HS-27A (cell line): ENCODE measurements at places on chromosomes 4 and X.
A peak's percentile ranks its signal among the peaks of the same experiment; 100 is the strongest.

GRCh38 chr4:8050555-8051206 is 107.9 kb downstream of the ABLIM2 start:
- no peak for DNase-seq

GRCh38 chrX:1788300-1788911 is 173.5 kb downstream of the ASMT start:
- DNase-seq, result no peak

GRCh38 chrX:82676386-82676785 is 831.7 kb upstream of the POU3F4 start:
- no peak for DNase-seq

DNA sequence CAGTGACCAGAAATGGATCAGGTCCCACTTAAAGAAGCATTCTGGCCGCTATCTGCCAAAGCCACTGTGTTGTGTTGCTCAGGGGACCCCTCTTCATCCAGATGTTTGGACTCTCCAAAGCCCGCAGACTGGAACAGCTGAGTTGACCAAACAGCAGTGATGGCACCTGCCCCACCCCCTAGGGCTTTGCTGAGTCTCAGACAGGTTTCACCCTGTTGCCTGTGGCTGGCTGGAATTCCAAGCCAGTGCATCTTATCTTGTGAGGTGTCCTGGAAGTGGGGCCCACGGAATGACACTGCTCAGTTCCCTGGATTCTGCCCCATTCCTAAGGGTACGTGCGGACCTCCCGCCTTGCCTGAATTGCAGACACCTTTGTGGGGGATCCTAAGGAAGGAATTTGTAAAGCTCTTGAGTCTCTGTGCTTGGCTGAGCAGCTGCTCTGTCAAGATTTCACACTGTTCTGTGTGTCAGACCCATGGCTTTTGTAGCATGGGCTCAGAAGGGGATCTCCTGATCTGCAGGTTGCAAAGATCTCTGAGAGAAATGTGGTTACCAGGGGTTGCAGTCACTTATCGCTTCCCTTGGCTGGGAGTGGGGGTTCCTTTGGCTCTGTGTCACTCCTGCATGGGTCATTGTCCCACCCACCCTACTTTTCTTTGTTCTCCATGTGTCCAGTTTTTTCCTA is 1707.9 kb upstream of the PCDH10 start:
- DNase-seq, result no peak

DNA sequence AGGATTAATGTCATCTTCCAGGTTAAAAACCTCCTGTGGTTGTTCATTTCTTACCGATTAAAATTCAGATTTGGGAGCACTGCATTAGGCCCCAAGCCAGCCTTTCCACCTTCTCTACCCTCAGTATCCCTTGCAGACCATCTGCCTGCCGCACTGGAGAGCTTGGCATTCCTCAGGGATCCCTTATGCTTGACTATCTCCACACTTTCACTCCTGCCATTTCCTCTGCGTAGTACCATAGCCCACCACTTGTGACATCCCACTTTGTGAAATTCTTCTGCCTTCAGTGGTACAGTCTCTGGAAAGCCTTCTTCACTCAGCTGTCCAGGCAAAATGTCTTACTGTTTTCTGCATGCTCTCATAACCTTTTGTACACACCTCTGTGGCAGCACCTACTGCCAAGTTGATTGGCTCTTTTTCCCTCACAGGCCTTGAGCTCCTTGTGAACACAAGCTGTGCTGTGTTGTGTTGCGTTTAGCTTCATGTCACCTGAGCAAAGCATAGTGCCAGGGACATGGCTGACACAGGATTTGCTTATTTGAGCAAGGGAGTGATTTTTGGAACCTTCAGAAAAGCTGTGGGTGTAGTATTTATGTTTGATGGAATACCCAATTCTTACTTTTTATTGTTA is 156.4 kb downstream of the ARX start:
- DNase-seq, result no peak

GRCh38 chrX:48631376-48632090 is 34.2 kb downstream of the WDR13 start:
- DNase-seq, result peak; percentile 69

GRCh38 chrX:22345884-22346283 is 73.2 kb downstream of the CBLL2 start:
- no peak for DNase-seq

DNA sequence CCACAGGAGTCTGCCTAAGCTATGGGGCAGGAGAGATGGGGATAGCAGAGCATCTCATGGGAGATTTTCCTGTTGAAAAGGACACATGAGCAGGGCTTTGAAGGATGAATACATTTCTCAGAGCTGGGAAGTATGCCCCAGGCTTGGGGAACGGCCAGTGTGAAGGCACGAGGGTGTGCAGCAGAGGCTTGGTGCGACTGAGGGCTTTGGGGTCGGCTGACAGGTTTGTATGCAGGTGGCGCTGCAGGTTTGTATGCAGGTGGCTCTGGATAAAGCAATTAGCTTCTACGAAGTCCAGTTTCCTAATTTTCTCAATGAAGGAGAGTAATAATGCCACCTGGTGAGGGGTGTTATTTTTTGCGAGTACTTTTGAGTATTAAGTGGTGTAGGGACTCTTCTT is 6.8 kb upstream of the KIAA0232 start:
- no peak for DNase-seq

GRCh38 chr4:4439782-4440181 is 52.9 kb downstream of the NSG1 start:
- DNase-seq, result no peak

DNA sequence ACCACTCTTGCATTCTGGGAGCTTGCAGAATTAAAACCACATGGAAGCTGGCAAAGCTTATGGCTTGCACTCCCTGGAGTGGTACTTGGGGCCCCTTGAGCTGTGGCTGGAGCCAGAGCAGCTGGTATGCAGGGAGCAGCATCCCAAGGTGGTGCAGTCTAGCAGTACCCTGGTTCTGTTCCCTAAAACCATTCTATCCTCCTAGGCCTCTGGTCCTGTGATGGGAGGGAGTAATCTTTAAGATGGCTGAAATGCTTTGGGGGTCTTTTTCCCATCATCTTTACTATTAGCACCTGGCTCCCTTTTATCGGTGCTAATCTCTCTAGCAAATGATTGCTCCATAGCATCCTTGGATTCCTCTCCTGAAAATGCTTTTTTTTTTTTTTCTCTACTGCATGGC is 56.1 kb downstream of the MAGEB17 start:
- DNase-seq, result no peak

DNA sequence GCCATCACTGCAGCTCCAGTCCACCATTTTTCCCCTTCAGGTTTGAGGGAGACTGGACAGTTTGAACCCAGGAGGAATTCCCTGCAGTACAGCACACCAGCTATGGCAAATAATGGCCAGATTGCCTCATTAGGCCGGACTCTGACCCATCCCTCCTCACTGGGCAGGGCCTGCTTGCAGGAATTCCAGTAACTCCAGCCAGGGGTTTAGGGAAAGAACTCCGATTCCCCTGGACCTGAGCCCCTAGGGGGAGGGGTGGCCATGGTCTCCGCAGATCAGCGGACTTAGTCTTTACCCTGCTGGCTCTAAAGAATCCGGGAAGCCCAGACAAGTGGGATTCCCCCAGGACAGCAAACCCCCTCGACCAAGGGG is 342.8 kb downstream of the DMD start:
- no peak for DNase-seq

DNA sequence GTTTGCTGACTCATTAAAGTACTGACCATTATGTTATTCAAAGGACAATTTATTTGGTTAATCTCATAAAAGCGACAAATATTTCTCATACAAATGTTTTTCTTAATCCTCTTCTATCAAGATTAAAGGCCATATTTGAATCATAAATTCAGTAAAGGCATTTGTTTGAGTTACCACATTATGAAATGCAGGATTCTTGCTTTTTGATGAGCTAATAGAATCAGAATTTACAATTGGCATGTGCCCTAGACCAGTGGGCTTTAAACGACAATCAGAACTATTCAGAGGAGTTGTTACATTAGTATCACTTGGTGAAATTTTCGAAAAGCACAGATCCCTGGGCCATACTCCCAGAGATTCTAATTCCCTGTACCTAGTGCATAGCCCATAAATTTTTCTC is 55.3 kb downstream of the KLHL4 start:
- no peak for DNase-seq

DNA sequence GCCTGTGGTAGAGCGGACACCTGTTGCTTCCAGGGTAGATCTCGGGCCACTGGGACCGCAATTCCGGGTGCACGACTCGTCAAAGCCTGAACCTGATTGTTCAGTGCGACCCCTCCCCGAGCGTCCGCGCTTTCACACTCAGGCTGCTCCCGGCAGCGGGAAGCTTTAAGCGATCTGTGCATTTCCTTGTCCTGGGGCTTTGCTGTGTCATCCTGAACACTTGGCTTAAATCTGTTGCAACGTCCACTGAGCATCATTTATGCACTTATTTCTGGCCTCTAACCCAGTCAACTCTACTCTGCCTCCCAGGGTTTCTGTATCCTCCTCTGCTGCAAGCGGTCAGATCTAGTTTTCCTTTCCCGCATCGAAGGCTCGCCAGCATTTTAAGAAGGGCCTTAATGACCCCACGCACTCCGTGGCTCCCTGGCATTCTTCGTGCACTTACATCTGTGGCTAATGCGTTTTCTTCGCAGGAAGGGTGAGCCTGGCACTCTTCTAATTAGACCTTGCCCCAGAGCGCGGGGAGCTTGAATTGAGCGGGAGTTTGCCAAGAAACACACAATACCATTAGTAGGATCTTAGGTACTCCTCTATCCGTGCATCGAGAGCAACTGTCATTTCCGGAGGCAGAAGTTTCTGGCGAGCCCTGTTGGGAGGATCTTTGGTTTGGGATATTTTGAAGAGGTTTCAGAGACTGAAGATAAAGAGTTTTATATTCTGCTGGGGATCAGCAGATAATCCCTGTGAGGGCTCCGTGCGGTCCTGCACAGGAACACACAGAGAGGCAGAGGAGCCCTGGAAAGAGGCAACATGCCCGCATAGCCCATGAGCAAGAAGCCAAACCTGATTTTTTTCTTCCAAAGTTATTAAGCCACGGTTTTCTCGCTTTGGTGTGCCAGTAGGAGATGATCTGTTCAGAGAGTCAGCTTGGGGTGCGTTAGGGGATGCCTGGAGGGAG is 654 bp upstream of the DDIT4L start:
- no peak for DNase-seq

- DNase-seq, result no peak
Observed at GRCh38 chrX:14235004-14235403, 205.3 kb upstream of the GEMIN8 start.

DNA sequence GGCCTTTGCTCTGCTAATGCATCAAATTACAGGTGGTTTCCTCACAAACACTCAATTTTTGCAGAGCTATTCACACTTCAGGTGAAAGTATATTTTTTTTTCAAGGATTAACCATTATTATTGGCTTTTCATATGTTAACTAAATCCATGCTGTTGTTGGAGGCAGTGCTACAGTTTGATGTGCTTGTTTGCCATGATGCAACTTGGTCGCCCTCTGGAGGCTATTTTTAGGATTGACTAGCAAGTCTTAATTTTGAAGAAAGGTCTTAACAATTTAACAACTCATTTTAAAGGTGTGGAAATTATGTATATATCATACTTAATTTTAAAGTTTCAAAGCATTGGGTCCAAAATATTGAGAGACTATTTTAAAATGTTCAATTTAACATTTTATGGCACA is 168.8 kb upstream of the FAM47A start:
- no peak for DNase-seq

DNA sequence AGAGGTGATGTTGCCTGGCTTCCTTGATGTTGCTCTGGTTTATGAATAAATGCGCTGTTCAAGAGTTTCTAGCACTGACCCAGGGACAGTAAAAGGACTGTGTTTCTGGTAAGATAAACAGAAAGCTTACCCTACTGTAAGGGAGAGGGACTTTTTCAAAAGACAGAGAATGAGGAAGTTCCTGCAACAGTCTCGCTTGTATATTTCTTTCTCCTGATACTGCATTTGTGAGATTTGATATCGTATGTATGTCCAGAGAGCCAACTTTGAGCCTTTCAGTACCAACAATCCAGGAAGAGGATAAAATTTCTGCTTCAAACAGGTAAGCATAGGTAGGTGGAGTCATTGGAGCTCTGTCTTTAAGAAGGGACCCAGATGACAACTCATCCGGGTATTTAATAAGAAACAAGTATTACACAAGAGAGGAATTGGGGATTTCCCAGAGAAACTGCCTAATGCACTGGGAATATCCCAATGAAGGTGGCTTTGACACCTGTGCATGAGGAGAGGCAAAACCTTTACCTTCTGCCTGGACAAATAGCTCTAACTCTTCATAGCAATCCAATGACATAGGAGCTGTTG is 773 bp downstream of the DAPP1 start:
- no peak for DNase-seq

DNA sequence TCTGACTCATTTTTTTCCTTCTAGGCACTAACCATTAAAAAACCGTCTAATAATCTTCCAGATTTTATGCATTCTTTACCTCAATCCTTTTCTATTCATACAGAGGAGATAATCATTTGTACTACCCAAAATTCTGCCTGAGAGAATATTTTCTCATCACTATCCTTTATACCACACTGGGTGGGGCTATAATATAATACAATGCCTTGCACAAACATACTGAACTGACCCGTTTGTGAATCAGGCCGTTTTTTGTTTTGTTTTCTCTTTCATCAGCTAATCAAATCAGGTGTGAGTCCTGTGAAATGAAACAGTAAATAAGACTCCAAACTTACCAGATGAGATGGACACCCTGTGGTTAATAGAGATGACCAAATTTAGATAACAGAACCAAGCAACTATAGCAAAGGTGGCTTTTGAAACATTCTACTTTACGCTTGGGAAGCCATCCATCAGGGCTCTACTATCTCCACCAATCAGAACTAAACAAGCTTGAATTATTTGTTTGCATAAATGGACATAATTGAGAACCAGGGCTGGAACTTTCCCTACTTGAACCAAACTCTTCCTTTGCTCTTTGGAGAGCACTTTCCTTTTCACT is 573.0 kb downstream of the GABRG1 start:
- no peak for DNase-seq

- DNase-seq, result no peak
Observed at GRCh38 chr4:135316266-135316779, 1114.7 kb upstream of the PABPC4L start.

- DNase-seq, result no peak
Observed at GRCh38 chrX:144006811-144007210, 122.9 kb downstream of the UBE2NL start.

- DNase-seq, result no peak
Observed at GRCh38 chrX:17744896-17745523, 7.7 kb downstream of the SCML1 start.

- no peak for DNase-seq
Observed at GRCh38 chr4:152175586-152175985, 360.3 kb downstream of the FBXW7 start.

- DNase-seq, result peak; percentile 15
Observed at GRCh38 chrX:154840856-154841255, 6.4 kb upstream of the SMIM9 start.

- no peak for DNase-seq
Observed at GRCh38 chrX:11632732-11633131, 33.0 kb downstream of the ARHGAP6 start.

DNA sequence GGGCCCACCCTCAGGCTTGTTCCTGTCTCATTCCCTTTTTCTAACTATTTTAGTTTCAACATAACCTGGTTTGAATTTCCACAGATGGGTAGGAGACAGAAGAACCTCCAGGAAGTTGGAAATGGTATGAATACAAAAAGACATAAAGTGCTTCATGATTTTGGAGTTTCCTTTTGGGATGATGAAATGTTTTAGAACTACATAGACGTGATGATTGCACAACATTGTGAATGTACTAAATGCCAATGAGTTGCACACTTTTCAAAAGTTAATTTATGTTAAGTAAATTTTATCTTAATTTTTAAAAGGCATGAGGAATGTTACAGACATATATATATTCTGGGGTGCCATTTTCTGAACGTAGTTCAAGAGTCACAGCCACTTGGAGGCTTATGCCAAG is 41.1 kb upstream of the IBSP start:
- no peak for DNase-seq
